Mesothelial cell of epicardium (in vitro differentiated cells): ENCODE measurements at places on chromosomes 3 and 15. TPM values are rescaled to one million over a fixed set of nuclear protein-coding genes. Genes with fewer than 3 reads are reported as not detected.

DNA sequence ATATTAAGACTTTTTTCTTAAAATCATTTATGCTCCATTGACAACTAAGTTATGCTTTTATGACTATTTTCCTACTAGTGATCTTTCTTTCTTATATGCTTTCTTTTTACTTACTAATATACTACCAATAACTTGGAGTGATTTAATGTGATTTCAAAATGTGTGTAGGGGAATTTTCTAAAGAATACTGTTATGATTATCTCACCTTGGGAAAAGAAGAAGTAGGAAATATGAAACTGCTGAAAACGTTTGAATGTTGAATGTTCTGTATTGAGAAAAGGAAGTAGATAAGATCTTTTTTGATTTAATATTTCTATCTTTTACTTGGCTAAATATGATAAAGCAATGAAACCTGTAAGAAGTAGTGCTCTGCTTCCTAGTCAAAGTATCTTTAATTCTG is 7.8 kb upstream of the CD200R1 start:
- DNase-seq, result no peak
- H3K36me3 ChIP-seq, result no peaks in the 10 kb centered on the region
- H3K27me3 ChIP-seq, result no peaks in the 10 kb centered on the region
- H3K4me3 ChIP-seq, result no peak overlapping the region

Gene C3orf22
- total RNA-seq, result 0.22 to 0.38 TPM in 2 of 3 replicates, not detected in the other

DNA sequence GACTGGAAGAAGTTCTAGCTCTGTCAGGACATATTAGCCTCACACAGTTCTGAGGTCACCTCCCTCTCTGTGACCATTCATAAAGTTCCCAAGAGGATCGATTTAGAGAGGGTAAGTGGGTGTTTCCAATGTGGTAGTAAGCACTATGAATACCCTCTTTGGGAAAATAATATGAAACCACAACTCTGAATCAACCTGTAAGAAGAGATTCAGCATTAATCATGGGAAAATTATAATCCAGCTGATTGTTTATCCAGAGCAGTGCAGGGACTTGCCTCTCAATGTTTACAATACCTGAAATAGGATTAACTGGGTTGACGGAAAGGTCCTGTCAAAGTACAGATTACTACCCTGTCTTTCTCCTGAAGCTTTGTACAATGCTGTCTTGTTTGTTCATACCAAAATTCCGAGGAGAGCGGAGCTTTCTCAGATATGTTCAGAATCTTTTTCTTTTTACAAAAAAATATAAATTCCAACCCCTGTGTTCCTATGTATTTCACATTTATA is 302.9 kb upstream of the DPPA4 start:
- DNase-seq, result no peak
- no peak overlapping the region for H3K4me3 ChIP-seq
- H3K36me3 ChIP-seq, result peaks cover 2% of the 10 kb centered on the region
- H3K27me3 ChIP-seq, result no peaks in the 10 kb centered on the region

Gene CPN2
- not detected in 3 replicates for total RNA-seq

DNA sequence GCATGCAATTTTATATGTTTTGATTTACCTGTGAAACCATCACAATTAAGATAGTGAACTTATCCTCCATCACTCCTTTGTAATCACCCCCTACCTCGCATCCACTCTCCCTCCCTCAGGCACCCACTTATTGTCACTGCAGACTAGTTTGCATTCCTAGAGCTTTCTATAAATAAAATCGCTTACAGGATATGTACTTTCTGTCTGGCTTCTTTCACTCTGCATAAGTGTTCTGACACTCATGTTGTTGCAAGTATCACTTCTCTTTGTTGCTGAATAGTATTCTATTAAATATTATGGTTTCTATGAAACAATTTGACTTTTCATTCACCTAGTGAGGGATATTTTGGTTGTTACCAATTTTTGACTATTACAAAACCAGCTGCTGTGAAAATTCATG is 139.3 kb downstream of the RSRC1 start:
- H3K4me3 ChIP-seq, result no peak overlapping the region
- no peaks in the 10 kb centered on the region for H3K4me1 ChIP-seq
- no peak for DNase-seq
- H3K27ac ChIP-seq, result no peak overlapping the region
